Effector CD8-positive, alpha-beta T cell (primary cell): ENCODE measurements at places on chromosomes 2 and 18.

DNA sequence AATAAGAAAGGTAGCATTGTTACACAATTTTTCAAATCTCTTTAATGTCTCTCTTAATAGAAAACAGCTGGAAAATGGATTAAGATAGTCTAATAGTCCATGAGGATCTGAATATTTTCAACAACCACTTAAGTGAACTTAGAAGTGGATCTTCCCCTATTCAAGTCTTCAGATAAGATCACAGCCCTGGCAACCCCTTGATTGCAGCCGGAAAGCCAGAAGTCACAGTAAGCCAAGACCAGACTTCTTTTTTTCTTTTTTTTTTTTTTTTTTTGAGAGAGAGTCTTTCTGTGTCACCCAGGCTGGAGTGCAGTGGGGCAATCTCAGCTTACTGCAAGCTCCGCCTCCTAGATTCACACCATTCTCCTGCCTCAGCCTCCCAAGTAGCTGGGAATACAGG is 18.6 kb upstream of the ZC3H15 start:
- no peak for DNase-seq

- no peak for DNase-seq
Measured at GRCh38 chr18:49690312-49690711, 123.0 kb downstream of the ACAA2 start.

DNA sequence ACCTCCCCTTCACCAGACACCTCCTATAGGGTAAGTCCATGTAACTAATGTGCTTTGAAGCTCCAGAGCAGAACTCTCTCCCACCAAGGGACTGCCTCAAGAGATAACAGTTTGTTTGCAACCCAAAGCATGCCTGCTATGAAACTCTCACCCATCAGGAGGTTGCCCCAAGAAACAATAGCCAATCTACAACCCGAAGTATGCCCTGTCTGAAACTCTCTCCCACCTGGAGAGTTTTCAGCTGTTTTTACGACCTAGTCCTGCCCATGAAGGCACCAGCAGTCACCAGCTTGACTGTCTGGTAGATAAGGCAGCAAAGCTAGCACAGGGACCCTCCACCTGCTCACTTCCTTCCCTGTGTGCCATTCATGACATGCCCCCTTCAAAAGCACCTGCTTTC is 533.9 kb upstream of the CRIM1 start:
- no peak for DNase-seq

DNA sequence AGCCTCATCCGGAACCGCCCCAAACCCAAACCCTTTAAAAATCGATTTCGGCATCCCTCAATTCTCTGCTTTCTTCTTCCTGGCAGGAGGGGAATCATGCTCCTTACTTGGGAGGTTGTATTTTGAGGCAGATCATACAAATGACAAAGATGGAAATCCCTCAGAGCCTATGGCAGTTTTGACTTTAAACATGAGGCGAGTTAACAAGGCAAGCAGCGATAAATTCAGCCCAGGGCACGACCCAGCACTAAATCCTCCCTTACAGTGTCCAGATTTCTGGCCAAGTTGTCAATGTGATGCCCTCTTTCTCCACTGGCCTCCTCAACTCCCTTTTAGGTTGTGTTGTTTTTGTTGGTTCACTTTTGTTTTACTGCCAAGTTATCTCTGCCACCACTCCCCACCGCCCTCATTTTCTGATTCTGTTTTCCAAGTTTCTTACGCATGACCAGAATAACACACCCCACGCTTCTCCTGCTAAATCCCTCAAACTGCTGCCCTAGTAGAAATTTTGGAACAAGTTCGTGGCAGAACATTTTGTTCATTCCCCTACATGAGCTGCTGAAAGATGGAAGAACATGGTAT is 68.3 kb downstream of the CTAGE1 start:
- DNase-seq: no peak

- no peak for DNase-seq
Measured at GRCh38 chr2:222609381-222609780, 46.5 kb downstream of the FARSB start.

GRCh38 chr2:38465789-38466127 is 88.7 kb upstream of the ATL2 start:
- DNase-seq: no peak

GRCh38 chr2:143830476-143830875 is 689.4 kb downstream of the ZEB2 start:
- DNase-seq: no peak

DNA sequence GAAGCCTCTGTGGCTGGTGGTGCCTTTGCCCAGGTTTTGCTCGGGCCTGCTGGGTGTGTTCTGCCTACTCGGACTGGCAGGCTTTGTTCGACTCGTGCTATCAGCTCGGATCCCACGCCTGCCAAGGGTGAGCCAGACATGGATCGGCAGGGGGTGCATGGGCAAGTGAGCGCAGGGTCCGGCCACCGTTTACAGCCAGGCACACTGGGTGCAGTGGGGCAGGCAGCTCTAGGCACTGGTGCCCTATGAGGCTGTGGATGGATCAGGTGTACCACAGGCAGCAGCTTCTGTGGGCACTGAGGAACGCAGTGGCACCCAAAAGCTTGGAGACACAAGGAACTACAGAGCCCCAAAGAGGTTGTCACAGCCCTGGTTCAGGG is 25.6 kb downstream of the MARCHF7 start:
- no peak for DNase-seq

DNA sequence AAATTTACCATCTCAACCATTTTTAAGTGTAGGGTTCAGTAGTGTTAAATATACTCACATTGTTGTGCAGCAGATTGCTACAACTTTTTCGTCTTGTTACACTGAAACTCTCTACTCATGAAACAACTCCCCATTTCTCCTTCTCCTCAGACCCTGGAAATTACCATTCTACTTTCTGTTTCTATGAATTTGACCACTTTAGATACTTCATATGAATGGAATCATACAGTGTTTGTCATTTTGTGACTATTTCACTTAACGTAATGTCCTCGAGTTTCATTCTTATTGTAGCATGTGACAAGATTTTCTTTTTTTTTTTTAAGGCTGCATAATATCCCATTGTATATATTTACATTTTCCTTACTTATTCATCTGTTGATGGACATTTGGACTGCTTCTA is 203.8 kb downstream of the PLCL1 start:
- no peak for DNase-seq

DNA sequence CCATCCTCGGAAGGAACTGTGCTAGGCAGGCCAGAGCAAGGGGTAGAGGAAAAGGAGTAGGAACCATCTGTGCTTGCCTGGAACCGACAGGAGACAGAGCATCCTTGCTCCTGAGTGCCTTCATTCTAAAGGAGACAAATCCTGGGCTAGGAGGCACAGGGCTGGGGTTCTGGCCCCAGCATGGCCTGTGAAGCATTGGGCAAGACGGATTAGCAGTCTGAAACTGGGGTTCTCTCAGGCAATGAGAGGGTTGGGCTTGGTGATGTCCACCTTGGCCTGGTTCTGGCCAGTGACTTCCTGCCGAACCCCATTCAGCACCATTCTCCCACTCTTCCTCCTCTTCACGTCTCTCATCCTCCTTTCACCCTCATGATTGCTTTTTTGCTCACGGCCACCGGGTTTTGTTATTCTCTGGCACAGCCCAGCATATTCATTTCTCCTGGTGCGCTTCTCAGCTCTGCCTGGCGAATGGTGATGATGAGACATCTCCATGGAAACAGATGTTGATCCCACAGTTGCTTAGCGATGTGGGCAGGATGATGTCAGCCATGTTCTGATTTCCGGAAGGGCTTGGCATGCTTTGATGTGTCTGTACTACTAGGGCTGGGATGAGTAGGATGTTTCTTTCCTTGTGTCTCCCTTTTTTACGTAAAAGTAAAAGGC is 127.7 kb downstream of the CAPN13 start:
- DNase-seq: no peak

DNA sequence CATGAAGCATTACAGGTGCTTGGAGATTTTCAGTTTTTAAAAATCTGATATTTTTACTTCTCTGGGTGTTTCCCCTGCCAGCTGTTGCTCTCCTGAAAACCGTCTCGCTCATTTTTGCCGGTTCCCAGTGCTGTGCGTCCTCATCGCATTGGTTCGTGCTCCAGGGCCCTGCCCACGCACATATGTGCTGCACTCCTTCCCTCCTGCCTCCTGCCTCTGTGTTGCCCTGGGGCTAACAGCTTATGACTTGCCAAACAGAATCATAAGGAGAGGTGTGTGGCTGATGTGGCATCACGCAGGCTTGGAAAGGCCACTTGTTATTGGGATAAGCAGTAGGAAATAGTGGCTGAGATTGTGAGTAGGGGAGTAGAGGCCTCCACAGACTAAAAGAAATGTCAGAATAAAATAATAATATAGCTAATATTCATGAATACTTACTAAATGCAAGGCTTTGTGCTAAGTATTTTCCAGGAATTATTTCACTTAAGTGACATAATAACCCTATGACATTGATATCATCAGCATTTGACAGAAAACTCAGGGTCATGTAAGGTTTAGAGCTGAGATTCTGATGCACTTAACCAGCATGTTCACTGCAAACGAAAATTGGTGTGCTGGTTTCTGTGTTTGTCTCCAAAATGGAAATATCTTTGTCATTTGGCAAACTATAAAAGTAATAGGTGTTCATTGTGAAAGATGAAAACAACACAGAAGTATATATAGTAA is 53.5 kb downstream of the SLC4A1AP start:
- DNase-seq: no peak

DNA sequence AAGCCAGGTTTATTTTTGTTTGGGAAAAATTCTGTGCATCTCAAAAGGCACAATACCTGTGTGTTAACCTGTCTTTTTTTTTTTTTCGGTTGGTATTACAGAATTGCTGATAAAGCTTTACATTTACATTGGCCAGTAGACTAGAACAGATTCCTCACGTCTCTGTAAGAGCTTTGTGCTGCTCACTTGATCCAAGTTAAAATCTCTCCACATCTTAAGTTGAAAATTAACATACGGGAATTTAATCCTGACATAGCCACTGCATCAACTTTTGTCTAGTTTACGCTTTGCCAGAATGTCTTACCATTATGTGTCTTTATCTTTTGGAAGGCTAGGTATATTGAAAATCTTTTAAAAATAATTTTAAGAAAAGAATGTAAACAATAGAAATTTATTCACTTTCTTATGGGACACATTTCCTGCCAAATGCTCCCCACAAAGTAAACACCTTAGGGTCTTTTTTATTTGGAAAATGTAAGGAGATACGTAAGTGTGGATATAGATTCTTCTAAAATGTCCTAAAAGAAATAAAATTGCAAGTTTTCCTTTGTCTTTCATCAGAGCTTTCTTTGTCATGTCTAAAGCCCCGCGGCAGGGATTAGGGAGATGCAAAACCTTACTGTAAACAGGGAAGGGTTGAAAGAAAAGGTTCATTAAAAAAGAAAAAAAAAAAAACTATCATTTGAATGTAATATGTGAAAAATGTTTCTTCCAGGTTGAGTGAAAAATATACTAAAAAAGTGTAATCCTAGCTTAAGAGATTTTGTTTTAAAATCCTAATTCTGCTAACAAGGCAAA is 912.8 kb downstream of the NRXN1 start:
- DNase-seq: no peak

GRCh38 chr18:62325806-62326645 is 916 bp downstream of the TNFRSF11A start:
- DNase-seq: no peak

- DNase-seq: no peak
Measured at GRCh38 chr18:74292541-74292858, 737 bp upstream of the CYB5A start.

DNA sequence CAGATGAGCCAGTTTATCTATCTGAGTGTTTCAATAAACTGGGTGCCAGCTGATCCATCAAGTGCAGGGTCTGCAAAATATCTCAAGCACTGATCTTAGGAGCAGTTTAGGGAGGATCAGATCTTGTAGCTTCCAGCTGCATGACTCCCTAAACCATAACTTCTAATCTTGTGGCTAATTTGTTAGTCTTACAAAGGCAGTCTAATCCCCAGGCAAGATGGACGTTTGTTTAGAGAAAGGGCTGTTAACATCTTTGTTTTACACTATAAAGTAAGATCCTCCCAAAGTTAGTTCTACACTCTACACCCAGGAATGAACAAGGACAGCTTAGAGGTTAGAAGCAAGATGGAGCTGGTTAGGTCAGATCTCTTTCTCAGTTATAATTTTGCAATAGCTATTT is 28.7 kb upstream of the HNMT start:
- DNase-seq: no peak

GRCh38 chr2:197453914-197454398 is 604 bp downstream of the COQ10B start:
- no peak for DNase-seq

DNA sequence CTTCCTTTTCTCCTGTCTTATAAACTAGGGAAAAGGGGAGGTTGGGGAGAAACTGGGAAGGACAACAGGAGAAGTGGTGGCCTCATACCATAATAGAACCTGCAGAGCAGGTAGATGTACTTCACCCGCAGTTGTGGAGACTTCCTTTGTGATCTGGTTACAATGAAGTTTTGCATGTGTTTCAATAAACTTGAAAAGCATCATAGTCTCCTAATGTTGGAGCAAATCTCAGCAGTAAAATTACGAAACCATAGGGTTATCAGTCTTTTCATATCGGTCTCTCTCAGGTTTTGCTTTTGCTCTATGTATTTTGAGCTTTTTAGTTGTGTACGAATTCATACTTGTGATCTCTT is 30.5 kb downstream of the ANO7 start:
- no peak for DNase-seq

DNA sequence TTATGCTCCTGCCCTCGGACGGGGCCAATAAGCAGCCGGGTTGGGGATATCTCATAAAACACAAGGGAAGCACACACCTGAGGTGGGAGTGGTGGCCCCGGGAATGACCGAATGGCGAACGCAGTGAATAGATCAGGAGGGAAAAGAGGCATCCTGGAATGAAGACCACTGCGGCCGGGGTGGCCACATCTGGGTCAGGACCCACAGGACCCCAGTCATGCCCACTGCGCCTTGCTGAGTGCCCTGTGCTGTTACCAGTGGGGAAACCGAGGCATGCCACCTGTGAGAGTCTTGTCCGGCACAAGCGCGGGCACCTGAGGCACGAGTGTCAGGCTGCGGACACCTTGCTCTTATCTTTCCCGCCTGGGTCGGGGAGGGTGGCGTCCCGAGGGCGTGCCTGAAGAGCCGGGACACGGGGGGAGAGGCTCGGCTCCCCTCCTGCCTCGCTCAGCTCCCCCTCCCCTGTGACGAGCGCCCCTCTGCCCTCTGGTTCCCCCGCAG is 1.6 kb downstream of the PDCD1 start:
- no peak for DNase-seq

GRCh38 chr18:80074183-80074582 is 34.9 kb upstream of the ADNP2 start:
- no peak for DNase-seq

- no peak for DNase-seq
Measured at GRCh38 chr2:43097644-43098408, 128.6 kb downstream of the ZFP36L2 start.

GRCh38 chr2:7052404-7052803 is 135.2 kb downstream of the RNF144A start:
- DNase-seq: no peak

GRCh38 chr2:239366740-239367139 is 34.1 kb downstream of the HDAC4 start:
- no peak for DNase-seq

- DNase-seq: no peak
Measured at GRCh38 chr2:41881249-41881648, 166.6 kb upstream of the PKDCC start.

DNA sequence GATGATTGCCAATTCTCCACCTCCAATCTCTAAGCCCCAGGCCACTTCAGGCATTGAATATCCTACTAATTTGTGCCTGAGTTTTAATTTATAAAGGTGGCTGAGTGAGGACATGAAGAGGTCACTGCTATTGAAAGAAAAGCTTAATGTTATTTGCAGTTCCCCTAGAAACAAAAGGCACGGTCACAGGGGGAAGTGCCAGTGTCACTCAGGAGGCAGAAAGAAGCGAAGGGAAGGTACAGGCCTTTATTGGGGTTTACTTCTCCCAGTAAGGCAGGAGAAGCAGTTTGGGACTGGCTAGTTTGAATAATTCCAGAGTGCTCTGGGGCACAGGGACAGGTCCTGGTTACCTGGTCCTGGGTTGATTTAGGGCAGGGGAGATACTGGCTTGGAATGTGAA is 1.7 kb upstream of the ABHD1 start:
- no peak for DNase-seq
